ENCODE measurements at places on chromosomes 7 and 10.

DNA sequence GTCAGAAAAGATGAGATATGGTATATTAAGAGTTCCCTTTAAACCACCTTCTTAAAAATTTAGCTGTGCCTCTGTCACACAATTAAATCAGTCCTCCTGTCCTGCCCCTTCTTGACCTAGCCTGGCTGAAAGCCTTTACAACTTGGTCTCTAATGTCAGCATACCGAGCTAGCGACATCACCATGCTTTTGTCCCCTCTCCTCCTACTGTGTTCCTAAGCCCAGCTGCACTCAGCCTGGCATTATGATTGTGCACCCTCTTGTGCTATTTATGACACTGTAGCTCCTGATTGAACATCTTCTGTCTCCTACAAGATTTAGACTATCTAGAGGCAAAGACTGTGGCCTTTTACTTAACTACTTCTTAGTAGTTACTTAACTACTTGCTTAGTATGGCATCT, 29.2 kb downstream of the TDRD1 start:
- DNase-seq: no peak

GRCh38 chr10:17836942-17837341, 27.8 kb downstream of the MRC1 start:
- DNase-seq: no peak

GRCh38 chr10:88080213-88080612, 216.8 kb downstream of the PTEN start:
- no peak for DNase-seq

- DNase-seq: peak; percentile 44
These were observed 15.4 kb downstream of the SEC24C start for GRCh38 chr10:73759512-73760115.

- DNase-seq: no peak
These were observed 141.4 kb downstream of the PLPP4 start for GRCh38 chr10:120598386-120598785.

DNA sequence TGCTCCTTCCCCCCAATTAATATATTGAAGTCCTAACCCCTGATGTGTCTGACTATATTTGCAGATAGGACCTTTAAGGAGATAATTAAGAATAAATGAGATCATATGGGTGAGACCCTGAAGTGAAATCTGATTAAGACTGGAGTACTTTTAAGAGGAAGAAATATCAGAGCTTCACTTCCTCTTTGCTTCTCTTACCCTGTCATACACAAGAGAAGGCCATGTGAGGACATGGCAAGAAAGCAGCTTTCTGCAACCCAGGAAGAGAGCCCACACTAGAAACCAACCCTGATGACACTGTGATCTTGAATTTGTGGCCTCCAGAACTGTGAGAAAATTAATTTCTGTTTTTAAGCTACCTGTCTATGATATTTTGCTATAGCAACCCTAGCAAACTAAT, 44.2 kb downstream of the JMJD1C start:
- DNase-seq: peak; percentile 68

DNA sequence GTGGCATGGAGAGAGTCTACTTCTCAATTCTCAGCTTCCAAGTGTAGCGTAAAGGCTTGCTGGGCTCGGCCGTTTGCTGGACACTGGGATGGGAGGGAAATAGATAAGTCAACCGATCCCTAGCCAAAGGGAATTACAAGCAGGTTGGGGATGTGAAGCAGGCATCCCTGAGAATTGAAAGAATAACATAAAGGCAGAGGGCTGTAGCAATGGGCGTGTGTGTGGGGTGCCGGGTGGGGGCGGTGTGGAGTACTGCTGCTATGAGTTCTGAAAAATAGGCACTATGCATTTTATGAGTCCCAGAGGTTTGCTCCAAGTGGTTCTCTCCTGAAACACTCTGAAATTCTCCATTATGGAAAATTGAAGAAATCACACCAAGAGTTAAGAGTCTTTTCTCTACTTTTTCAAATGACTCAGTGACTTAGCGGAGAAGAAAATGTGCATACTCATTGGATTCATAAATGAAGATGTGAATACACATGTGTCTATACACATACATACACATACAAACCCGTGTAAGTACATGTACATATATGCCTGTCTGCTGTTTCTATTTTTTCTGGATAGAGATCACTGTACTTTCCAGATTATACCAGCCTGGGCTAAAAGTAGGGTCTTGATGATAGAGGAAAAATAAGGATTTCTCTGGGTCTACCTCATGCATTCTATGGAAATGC, 65.4 kb downstream of the ADRA2A start:
- no peak for DNase-seq

GRCh38 chr7:42642699-42643098, 269.2 kb downstream of the C7orf25 start:
- DNase-seq: no peak

DNA sequence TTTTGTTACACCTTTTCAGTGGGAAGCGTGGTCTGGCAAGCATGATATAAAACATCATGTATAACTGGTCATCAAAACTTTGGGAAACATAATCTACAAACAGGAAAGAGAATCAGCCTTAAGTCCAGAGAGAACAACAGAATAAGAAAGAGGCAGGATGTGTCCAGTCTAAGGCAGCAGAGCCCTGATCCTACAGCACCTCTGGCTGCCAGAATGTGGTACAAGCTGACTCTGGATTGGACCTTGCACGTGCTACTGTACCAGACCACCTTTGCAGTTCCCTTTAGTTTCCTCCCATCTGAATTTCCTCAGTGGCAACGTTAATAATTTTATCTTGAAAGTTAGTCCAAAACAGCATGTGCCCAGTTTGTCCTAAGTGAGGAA, 824.6 kb upstream of the IGFBP3 start:
- DNase-seq: no peak

- DNase-seq: no peak
These were observed 42.8 kb upstream of the ZNF32 start for GRCh38 chr10:43691485-43691884.

- DNase-seq: no peak
These were observed 216.3 kb downstream of the CHCHD3 start for GRCh38 chr7:132865366-132866143.

DNA sequence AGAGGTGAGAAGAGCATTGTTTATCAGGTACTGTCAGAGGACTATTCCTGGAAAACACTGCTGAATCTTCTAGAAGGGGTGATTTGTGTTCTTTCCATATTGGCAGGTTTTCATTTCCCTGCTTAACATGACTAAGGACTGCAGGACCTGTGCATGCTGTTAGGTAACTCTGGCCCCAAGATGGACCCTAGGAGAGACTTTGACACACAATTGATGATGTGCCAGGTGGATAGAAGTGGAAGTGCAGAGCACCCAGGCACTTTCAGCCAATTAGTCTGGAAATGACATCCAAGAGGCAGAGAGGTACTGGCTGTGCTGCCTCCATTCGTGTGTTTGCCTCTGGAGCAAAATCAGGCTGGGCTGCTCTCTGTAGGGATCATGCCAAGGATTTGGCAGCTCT, 496.3 kb upstream of the GALNT17 start:
- no peak for DNase-seq

- DNase-seq: no peak
These were observed 16.0 kb downstream of the SAMD8 start for GRCh38 chr10:75127471-75127870.

DNA sequence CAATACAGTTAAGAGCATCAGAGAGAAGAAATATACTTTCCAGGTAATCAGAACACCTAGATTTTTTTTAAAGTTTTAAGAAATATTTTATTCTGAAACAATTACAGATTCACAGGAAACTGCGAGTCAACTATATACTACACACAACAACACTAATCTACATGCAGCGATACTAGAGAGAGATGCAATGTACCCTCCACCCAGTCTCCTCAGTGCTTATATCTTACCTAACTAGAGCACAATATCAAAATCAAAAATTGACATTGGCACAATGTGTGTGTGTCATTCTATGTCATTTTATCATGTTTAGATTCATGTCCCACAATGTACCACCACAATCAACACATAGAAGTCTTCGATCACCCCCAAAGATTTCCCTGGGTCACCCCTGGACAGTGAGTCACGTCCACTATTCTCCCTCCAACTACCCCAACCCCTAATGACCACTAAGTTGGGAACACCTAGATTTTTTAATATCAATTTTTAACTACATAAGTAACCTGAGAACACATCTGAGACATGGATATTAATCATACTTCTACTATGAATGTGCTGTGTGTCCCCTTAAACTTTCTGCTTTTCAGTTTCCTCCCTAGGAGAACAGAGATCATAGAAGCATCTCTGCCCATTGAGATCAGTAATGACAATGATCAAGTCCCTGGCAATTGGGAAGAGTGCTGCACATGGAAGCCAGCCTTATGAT, 86.5 kb downstream of the GSAP start:
- no peak for DNase-seq

GRCh38 chr10:95445223-95445836, 115.8 kb downstream of the SORBS1 start:
- no peak for DNase-seq

GRCh38 chr7:88758381-88759229, 895 bp upstream of the ZNF804B start:
- DNase-seq: no peak

- DNase-seq: no peak
These were observed 45.6 kb upstream of the SGCE start for GRCh38 chr7:94701555-94701973.

GRCh38 chr7:121797657-121798452, 75.1 kb upstream of the PTPRZ1 start:
- no peak for DNase-seq

DNA sequence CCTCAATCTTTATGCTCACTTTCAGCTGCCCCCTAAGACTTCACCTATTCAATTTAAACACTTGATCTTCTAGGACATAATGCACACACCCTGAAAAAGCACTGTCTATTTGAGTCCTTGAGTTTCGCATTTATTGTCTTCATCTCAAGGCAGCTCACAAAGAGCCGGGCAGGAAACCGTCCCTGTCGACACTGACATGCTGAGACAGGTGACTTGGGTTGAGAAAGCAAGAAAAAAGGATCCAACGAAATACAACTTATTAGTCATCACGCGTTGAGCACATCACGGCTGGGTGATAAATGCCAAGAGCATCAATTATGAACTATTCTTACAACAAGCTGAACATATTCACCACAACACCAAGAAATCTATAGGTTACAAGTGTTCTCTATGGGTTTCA, 91.1 kb downstream of the CALN1 start:
- no peak for DNase-seq

GRCh38 chr7:39228946-39229345, 251.2 kb downstream of the POU6F2 start:
- no peak for DNase-seq

DNA sequence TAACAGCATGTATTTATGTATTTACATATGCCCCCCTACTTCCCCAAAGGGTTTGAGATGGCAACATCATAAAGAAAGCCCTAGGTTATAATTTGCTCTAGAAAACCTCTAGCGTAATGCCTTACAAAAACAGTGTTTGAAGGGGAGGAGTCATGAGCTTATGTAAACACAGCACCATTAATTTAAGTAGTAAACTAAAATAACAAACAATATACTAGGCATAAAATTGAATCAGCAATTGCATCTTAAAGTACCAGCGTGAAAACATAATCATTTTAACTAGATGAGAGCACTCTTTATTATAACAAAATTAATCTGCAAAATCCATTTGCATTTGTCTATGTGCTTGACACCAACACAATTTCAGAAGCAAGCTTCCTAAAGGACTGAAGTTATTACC, 507.2 kb upstream of the NRP1 start:
- DNase-seq: no peak

- no peak for DNase-seq
These were observed 449.1 kb upstream of the ANKRD30A start for GRCh38 chr10:36676321-36676720.

GRCh38 chr7:118129041-118129795, 54.7 kb upstream of the LSM8 start:
- no peak for DNase-seq

DNA sequence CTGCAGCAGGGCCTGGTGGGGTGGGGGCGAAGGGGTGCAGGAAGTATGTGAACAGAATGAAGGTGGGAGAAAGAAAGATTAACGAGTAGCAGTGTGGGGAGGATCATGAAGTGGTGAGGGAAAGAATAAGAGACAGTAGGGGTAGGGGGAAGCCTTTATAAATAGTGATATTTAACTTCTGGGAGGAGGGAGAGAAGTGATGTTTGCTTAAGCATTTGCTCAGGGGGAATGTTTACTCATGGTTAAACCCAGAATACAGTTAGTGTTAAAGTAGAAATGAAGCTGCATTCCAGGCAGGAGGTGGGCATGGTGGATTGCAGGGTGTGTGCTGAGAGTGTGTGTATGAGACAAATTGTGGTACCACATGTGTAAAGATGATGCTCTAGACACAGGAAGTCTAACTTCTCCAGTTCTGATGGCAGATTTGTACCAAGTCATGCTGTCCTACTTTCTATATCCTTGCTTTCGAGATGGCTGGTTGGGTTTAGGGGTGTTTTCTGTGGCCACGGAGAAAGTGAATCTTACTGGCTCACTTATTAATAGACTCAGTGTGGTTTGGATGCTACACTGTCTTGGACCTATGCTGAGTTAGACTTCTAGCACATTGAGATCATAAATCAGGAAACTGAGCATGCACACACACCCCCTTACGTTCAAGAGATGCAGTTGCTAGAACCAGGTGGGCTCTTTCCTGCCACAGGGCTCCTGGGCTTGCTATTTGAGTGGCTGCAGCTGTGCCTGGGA, 10.6 kb upstream of the DNMBP start:
- DNase-seq: no peak

DNA sequence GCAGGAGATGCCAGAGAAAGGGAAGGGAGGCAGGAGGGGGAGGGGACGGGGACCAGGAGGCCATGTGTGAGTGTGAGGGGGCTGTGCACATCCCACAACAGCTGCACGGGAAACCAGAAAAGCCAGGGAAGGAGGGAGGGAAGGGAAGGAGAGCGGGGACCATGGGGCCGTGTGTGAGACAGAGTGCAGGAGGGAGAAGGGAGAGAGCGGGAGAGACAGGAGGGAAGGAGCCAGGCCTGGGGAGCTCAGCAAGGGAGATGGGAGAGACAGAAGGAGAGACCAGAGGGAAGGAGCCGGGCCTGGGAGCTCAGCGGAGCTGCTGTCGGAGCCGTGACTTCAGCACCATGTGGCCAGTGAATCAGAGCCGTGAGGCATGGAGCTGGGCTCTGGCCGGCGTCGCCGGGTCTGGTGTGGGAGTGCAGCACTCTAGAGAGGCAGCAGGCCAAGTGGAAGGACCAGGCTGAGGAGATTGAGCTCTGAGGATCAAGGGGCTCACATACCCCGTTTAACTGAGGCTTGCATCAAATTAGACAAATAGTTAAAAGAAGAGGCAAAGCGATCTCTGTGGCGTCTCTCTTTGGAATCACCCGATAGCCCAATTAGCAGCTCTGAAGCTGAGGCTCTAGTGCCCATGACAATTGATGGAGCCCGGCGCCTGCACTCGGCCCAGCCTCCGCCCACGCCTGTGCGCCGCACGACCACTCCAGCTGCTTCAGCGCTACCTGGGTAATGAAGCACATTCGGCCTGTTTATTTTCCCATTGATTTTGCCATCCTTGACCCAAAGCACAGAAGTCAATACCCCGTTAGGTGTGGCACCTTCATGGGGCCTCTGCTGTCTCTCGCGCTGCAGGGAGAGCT, 150.4 kb downstream of the MAD1L1 start:
- DNase-seq: no peak

GRCh38 chr10:87615856-87616255, 43.8 kb upstream of the PAPSS2 start:
- DNase-seq: no peak
